Renal cortical epithelial cell (primary cell): ENCODE measurements at places on chromosomes 1 and 21.

DNA sequence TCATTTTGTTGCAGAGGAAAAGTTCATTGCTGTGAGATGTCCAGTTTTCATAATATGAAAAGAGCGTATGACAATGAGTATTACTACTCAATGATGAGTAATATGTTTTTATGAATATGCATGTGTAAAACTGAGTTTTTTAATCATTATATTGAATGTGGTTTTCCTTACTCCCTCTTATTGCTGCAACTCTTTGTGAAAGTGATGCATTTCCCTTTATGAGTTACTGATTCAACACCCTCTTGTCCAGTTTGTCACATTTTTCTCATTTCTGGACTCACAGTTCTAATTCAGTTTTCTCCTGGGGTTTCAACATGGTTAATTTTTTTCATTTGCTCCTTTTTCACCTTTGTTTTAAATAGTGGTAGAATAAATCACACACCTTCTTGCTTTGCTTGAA lies 35.2 kb upstream of the KCNJ15 start:
- DNase-seq: peak; percentile 84

GRCh38 chr1:234562334-234562733 lies 47.6 kb downstream of the IRF2BP2 start:
- no peak for DNase-seq

GRCh38 chr1:111084999-111085398 lies 54.9 kb downstream of the DRAM2 start:
- no peak for DNase-seq

GRCh38 chr21:14630556-14631069 lies 84.5 kb upstream of the SAMSN1 start:
- DNase-seq: no peak

DNA sequence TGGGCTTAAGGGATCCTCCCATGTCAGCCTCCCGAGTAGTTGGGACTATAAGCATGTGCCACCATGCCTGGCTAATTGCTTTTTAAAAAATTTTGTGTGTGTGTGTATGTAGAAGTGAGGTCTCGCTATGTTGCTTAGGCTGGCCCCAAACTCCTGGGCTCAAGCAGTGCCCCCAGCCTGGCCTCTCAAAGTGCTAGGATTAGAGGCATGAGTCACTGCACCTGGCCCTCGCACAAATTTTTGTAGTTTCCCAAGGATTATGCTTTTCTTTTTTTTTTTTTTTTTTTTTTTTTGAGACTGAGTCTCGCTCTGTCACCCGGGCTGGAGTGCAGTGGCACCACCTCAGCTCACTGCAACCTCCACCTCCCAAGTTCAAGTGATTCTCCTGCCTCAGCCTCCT lies 144.4 kb upstream of the HNRNPU start:
- no peak for DNase-seq

- DNase-seq: no peak
These were observed 1.7 kb downstream of the TOR3A start for GRCh38 chr1:179083533-179083932.

GRCh38 chr1:54305906-54306514 lies 100.2 kb downstream of the SSBP3 start:
- DNase-seq: no peak

GRCh38 chr1:78055565-78056132 lies 9.9 kb downstream of the GIPC2 start:
- DNase-seq: no peak

DNA sequence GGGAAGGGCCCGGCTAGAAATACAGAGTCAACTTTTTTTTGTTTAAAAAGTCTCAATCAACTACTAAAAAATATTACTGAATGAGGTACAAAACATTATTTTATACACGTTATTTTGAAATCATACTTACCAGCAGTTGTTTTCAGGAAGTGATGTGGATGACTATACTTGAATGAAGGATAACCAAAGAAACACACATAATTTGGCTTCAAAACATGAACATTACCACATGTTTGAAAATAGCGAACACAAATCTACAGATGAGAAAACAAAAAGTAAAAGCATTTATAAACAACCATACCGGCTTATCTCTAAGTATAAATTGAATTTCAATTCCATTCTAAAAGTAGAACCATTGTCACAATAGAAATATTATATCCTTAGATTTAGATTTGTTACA lies 9.0 kb downstream of the DBT start:
- no peak for DNase-seq

GRCh38 chr1:118558933-118559332 lies 373.9 kb upstream of the SPAG17 start:
- peak; percentile 3 for DNase-seq

DNA sequence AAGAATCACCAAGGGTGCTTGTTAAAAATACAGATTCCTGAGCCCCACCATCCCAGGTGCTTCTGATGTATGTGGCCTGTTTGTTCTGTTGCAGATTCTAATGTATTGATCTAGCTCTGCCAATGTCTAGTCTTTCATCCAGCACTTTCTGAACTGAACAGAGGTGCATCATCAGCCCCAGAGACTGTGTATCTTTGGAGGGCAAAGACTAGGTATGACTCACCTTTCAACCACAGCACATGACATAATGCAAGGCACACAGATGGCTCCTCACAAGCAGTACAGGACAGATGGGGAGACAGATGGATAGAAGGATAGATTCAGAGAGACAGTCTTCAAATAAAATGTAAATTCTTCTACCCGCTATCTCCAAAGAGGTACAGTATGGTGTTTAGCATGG lies 32.3 kb downstream of the CD58 start:
- peak; percentile 76 for DNase-seq

GRCh38 chr1:25622531-25622930 lies 5.9 kb downstream of the MAN1C1 start:
- no peak for DNase-seq

DNA sequence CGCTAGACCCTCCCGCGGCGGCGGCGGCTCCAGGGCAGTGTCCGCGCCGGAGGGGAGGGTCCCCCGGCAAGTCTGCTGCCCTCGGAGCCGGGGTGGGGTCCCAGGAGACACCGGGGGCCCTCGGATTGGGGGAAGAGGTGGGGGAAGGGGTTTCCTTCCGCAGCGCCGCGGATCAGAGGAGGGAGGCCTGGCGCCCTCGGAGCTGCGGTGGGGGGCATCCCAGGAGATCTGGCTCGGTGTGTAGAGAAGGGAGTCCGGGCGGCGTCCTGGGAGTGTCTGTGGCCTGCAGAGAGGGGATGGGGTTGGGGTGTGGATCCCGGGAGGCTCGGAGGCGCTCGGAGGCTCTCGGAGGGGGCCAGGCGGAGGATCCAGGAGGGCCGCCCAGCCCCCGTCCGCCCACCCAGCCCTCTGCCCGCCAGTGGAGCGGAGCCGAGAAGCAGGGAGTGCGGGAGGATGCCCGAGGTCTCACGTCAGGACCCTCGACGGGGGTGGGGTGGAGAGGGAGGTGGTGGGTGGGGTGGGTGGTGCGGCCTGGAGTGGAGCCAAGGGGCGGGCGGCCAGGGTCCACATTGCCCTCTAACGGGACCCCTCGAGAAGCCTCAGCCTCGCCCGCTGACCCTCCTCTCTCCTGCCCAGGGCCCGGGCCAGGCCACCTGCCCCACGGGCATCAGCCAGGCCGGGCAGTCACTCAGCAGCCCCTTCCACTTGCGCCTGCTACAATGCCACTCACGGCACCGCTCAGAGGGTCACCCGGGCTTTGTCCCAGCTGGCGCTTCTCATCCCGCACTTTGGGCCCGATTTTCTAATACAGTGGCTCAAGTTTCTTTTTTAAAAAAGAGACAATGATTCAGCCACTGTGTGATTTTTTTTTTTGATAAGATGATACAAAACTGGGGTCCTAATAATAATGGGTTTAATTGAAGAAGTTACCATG lies 60.2 kb upstream of the ARHGEF16 start:
- no peak for DNase-seq

DNA sequence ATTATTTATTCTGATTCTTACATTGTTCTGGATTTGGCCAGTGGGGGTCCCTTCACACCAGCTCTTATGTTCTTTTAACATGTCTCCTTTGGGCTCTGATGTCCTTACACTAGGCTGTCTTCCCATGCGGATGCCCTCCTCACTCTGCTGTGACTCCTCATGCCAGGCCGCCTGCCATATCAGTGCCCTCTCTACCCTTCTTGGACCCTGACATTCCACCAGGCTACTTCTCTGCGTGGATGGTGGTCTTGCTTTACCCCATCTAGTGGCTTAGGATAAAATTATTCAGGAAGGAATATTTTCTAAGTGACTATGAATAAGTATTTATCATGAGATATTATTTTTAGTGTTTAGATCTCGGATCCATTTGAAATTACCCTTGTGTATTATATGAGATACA lies 21.2 kb downstream of the ATF6 start:
- DNase-seq: no peak

- DNase-seq: peak; percentile 16
These were observed 56.1 kb downstream of the ATP2B4 start for GRCh38 chr1:203682473-203683383.

DNA sequence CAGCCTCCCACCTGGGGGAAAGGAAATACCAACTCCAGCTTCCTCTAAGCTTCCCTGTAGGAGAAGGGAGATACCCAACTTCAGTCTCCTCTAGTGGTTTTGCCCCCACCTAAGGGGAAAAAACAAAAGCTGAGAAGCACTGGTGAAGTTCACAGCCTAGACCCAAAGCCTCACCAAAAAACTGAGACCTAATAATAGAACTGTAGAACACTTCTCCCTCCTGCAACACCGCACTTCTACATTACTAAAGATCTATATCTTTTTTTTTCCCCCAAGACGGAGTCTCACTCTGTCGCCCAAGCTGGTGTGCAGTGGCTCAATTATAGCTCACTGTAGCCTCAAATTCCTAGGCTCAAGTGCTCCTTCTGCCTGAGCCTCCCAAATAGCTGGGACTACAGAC lies 43.2 kb downstream of the SLC2A1 start:
- no peak for DNase-seq

GRCh38 chr1:159826441-159827101 lies at the start of gene SLAMF8:
TSS of gene SLAMF8 (plus strand) at chr1:159826873. CDS start at chr1:159826899, 26 bp downstream.
- DNase-seq: no peak

GRCh38 chr1:223794136-223794880 lies 51.4 kb downstream of the TP53BP2 start:
- DNase-seq: no peak

- DNase-seq: peak; percentile 55
These were observed 10.9 kb upstream of the RWDD3 start for GRCh38 chr1:95223110-95223509.

GRCh38 chr1:21313886-21314721 lies 23.8 kb upstream of the ECE1 start:
- DNase-seq: no peak

- peak; percentile 62 for DNase-seq
These were observed 4.8 kb upstream of the HEATR1 start for GRCh38 chr1:236608930-236609726.

GRCh38 chr1:192984080-192984479 lies 75.1 kb downstream of the UCHL5 start:
- no peak for DNase-seq

GRCh38 chr21:26546446-26547097 lies 26.5 kb downstream of the CYYR1 start:
- no peak for DNase-seq

- peak; percentile 99 for DNase-seq
These were observed 105.5 kb downstream of the KIF26B start for GRCh38 chr1:245260110-245260882.

DNA sequence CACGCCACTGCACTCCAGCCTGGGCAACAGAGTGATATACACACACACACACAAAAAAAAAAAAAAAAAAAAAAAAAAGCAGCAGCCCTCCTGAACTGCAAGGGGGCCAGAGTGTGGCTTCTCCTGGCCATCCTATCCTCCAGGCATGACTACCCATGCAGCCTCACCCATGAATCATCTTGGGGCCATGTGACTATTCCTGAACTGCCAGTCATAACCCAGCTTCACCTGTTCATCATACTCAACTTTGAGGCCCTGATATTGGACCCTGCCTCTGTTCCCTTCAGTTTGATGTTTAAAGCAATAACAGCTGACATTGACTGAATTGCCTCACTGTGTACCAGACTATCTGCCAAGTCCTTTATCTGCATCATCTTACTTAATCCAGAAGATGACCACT lies 2.8 kb upstream of the HPCAL4 start:
- DNase-seq: peak; percentile 13

DNA sequence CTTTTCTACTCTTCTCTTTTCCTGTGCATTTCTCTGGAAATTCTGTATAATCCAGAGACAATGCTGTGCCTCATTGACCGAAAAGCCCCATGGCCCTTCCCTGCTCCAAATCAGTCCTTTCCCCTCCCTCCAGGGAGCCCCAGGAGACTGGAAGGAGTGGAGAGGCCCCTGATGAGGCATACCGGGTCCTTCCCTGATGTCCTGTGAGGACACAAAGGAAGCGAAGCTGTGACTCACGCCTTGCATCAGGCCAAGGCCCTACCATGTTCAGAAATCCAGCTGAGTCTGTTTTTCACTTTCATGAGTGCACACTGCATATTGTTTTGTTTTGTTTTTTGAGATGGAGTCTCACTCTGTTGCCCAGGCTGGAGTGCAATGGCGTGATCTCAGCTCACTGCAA lies 38.7 kb upstream of the BECN2 start:
- DNase-seq: peak; percentile 13

GRCh38 chr1:158040323-158040722 lies 46.9 kb downstream of the KIRREL1 start:
- no peak for DNase-seq

GRCh38 chr1:204673909-204674649 lies 11.5 kb downstream of the LRRN2 start:
- DNase-seq: no peak

GRCh38 chr1:57894315-57894714 lies 470.5 kb upstream of the DAB1 start:
- DNase-seq: peak; percentile 55

GRCh38 chr1:219773775-219774174 lies 154.6 kb downstream of the SLC30A10 start:
- DNase-seq: no peak

DNA sequence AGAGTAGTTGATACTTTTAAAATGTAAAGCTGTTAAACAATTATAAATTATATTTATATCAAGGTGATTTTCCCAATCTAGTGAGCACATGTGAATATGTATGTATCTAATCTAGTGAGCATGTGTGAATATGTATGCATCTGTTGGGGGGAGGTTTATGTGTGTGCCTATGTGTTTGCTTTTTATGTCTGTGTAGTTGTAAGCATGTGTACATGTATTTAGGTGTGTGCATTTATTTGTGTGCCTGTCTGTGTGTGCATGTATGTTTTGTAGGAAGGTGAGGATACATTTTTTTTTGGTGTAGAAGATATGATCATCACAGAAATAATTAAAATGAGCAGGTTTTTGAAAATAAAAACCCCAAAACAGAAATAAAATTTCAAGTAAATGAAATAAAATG lies 318.9 kb upstream of the CHRM3 start:
- DNase-seq: no peak
